Fibroblast of skin of right biceps (primary cell): ENCODE measurements at places on chromosomes 11 and 22.

DNA sequence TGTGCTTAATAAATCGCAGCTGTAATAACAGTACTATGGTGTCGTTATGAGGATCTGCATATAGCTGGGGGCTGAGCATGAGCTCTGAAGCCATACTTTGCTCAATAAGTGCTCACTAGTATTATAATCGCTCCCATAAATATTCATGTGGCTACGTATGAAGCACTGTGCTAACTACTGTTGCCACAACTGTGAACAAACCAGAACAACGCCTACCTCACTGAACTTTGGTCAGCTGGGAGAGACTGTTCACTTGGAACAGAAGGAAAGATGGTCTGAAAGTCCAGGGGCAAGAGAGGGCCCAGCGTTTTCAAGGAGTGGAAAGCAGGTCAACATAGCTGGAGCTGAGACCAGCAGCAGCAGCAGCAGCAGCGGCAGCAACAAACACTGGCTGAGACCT lies 141.6 kb downstream of the EFCAB6 start:
- DNase-seq: no peak

- peak; percentile 32 for DNase-seq
These were observed 66.0 kb downstream of the MYEOV start for GRCh38 chr11:69359735-69360480.

- DNase-seq: no peak
These were observed 9.2 kb downstream of the EXT2 start for GRCh38 chr11:44104481-44105294.

DNA sequence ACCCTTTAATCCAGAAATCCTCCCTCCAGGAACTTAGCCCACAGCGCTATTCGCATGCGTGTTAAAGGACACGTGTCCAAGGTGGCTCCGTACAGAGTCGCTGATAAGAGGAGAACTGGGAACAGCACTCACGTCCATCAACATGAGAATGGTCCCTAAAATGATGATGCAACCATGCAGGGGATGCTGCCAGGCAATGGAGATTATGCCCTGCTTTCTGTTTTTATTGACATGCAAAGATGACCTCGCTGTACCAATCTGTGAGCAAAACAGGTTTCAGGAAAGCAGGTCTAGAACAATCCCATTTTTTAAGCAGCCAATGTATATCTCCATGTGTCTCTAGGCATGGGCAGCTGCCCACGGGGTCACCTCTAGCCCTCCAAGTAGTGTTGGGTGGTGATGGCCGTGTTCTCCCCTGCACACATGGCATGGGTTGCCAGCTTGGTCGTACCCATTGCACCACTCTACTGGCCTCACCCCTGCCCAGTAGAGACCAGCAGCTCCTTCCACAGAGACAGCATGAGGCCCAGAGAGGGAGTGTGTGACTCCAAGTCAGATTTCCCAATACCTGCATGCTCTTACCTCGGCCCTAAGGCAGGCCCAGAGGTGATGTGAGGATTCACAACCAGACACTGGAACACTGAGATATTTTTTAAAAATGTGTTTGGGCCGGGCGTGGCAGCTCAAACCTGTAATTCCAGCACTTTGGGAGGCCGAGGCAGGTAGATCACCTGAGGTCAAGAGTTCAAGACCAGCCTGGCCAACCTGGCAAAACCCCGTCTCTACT lies 68.3 kb upstream of the LINC01488 start:
- DNase-seq: no peak

DNA sequence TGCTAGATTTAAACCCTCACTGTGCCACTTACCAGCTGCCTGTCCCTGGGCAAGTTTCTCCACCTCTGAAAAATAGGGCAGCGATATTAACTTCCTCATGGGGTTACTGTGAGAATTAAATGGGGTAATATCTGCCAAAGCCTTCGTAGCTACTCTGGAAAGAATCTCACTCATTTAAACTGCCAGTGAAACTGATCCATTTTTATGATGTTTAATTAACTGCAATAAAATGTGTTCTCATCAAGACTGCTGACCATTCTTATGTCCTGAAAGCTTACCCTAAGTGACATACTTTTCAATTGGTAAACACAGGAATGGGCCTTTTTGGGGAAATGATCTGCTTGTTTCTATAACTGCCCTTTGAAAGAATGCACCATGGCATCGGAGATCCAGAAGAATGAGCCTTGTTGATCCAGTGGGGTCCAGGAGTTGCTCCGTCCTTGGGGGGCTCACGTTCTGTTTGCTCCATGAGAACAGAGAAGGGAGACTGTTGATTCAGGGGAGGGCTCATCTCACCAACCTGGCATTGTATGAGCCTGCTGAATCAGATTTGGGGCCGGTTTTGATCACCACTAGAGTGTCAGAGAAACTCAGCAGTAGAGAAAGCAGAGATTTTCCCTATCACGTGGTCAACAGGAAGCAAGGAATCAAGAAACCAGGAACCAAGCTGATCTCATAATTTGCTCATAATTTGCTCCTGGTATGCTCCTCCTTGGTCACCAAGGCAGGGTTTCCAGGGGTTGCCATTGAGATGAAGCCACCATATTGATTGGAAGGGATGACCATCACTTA lies 7.0 kb upstream of the CCDC86 start:
- no peak for DNase-seq

DNA sequence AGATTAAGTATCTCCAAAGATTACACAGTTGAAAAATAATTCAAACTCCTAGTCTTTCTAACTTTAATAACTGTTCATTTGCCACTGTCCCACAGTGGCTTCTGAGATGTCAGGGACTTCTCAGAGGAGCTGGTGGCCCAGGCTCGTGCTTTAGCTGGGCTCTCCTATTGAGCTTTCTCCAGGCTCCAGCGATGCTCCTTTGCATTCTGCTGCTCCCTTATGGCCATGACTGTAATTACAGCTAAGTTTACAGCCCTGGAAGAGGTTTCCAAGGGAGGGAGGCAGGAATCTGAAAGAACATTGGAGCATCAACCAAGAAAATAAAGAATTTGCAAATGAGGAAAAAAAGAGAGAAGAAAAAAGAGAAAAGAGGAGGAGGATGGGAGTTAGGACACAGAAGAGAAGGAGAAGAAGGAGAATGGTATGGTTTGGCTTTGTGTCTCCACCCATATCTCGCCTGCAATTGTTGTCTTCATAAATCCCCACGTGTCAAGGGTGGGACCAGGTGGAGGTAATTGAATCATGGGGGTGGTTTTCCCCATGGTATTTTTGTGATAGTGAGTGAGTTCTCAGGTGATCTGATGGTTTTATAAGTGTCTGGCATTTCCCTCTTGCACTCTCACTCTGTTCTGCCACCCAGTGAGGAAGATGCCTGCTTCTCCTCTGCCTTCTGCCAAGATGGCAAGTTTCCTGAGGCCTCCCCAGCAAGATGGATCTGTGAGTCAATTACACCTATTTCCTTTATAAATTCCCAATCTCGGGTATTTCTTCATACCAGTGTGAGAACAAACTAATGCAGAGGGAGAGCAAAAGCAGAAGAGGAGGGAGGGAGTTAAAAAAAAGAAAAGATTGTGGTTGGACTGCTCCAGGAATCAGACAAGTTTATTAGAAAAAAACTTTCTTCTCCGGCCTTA lies 857.0 kb downstream of the KCNA4 start:
- peak; percentile 80 for DNase-seq

DNA sequence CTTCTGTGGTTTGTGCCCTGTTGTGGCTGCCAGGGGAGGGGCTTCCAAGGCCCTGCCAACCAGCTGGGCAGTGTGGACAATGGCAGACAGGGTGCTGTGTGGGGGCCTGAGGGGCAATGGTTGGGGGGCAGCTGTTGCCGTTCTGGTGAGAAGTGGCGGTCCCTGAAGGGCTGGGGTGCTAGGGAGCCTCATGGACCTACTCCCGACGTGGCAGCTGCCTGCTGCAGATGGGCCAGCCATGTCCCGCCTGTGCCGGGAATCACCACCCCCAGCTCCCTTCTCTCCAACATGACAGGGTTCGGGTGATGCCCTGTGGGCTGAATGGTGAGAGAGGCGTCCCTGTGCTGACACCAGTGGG lies 74.2 kb downstream of the KCNQ1 start:
- no peak for DNase-seq

DNA sequence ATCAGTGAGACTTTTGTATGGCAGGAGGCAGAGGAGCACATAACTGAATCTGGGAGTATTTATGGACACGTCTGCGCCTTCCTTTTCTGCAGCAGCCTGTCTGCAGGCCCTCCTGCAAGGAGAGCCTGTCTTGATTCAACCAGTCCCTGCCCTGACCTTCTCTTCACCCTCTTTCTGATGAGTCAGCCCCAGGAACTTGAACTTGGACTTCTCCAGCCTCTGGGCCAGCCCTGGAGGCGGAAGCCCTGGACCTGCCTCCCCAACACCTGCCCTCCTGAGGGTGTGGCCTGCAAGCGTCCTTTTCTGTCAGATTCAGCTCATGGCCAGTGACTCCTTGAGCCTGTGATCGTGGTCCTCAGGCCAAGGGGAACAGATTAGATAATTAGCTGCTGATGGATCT lies 20.0 kb downstream of the DAGLA start:
- DNase-seq: no peak

DNA sequence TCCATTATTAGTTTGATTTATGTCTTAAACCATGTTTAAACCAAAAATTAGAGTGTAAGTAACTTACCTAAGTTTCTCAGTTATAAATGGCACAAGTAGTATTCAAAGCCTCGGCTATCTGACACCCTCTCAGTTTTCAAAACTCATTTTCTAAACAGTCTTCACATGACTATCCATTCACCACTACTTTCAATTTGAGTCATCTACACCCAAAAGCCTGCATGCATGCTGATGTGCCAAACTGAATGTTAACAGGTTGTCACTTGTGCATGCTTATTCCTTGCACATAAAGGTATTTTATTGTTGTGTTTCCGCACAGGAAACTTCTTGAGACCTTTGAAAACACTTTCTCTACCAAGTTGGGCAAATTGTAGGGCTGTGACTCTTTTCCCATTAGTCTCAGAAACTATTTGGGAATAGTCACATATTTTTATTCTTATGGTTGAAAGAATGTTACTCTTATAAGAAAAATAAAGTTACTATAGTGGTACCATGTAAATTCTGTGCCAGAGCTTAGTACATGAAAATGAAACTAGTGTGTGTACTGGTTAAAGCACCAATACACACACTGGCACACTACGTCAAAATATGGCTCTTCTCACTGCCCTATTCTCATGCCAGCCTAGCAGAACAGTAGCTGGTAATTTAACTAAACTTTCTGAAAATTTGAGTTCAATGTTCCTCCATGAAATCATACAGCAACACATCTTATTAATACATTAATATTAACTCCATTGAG lies 2.2 kb upstream of the OR51E2 start:
- DNase-seq: no peak

DNA sequence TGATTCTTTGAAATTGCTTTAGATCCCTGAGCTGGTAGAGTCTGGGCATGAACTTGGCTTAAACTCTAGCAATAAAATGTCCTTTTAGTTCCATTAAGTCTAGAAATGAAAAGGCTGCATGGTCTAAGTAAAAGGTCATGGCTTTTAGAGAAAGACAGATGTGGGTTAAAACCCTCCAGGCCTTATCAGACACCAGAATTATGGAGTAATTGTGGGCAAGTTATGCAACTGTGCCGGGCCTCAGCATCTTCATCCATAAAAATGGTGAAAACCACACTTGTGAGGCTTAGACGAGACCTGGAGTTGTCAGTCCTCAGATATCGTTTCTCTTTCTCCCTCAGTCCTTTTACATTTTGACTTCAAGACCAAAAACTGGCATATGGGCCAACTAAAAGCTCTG lies 597.9 kb upstream of the KIRREL3 start:
- DNase-seq: no peak

DNA sequence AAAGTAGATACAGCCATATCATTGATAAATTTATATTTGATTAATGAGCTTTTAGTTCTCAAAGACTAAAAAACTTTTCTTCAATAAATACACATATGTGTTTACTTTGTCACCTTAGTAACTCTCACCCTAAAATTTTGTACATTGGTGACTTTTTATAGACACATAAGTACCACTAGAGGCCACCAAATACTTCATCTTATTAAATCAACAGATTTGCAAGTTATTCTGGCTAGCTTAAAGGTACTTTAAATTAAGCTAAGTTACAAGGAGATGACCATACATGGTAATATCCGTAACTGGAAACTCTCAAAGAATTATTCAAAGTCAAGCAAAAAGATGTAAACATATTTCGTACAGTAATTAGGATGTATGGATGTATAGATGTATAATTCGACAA lies 112.2 kb downstream of the SBF2 start:
- DNase-seq: peak; percentile 62

DNA sequence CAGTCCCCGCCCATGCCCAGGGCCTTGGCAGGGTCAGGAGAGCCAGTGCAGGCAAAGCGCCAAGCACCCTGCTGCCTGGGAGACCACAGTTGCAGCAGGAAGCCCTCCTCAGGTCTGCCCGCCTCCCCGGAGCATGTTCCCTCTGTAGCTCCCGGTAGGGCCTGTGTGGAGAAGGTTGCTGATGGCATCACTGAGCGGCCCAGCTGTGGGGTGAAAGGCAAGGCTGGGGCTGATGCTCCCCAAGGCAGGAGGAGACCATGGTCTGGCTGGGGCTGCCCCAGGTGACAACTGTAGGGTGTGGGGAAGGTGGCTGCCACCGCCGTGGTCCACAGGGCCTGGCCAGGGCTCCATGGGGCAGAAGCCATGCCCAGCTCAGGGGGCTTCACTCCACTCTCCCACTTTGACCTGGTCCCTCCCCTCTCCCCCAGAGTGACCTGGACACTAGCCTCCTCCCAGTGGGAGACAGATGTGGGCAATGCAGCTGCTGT lies 53.0 kb downstream of the CDKN1C start:
- DNase-seq: no peak

DNA sequence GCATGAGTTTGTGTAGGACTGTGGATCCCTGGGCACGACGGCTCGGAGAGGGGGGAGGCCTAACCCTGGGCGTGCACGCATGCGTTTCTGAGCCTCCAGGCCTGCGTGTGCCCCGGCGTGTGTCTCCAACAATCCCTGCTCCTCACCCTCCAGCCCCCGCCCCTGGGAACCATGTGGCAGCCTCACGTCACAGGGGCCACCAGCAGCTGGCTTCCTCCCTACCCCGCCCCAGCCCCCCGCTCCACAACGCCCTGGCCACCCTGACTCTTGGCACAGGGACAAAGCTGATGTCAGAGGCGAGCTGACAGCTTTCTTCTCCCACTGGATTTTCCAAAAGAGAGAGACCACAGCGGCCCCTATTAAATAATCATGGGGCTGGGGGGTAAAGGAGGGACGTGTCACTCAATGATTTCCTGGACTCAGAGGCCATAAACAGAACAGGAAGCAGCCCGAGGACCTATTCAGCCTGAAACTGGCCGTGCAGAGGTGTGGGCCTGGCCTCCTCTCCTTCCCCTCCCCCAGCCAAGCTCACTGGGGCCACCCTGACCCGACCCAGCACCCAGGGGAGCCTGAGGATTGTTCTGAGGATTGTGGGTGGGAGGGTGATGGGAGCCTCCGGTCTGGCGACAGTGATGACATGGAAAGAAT lies 6.8 kb upstream of the LIF start:
- DNase-seq: peak; percentile 82

GRCh38 chr11:113504586-113504985 lies 29.4 kb upstream of the DRD2 start:
- no peak for DNase-seq
